ENCODE measurements at places on chromosomes 6 and 20. TPM values are rescaled to one million over a fixed set of nuclear protein-coding genes. Genes with fewer than 3 reads are reported as not detected.
A peak's percentile ranks its signal among the peaks of the same experiment; 100 is the strongest.

KIF25 gene
- total RNA-seq: not detected

AFDN gene
- total RNA-seq: 423 TPM

FRS3 gene
- total RNA-seq: 6.3 TPM

AKAP12 gene
- total RNA-seq: 10.6 TPM

XKR7 gene
- 2.7 TPM for total RNA-seq

RPS6KA2 gene
- total RNA-seq: 43.1 TPM

PGBD1 gene
- 11.7 TPM for total RNA-seq

BPIFA3 gene
- not detected for total RNA-seq

- no peak overlapping the region for H3K27ac ChIP-seq
- H3K36me3 ChIP-seq: peaks cover 5% of the 10 kb centered on the region
- no peak overlapping the region for H3K4me3 ChIP-seq
- no peak for DNase-seq
- no peaks in the 10 kb centered on the region for H3K27me3 ChIP-seq
- peaks cover 12% of the 10 kb centered on the region for H3K4me1 ChIP-seq
Measured at GRCh38 chr20:4202441-4202840, 187.1 kb upstream of the RNF24 start.

GRCh38 chr20:64168381-64169090 is 4.3 kb downstream of the MYT1 start:
- no peak overlapping the region for H3K4me3 ChIP-seq
- no peaks in the 10 kb centered on the region for H3K4me1 ChIP-seq
- DNase-seq: no peak
- H3K36me3 ChIP-seq: no peaks in the 10 kb centered on the region
- H3K27me3 ChIP-seq: peaks cover 36% of the 10 kb centered on the region

GRCh38 chr6:158709809-158710208 is 60.0 kb downstream of the SYTL3 start:
- H3K36me3 ChIP-seq: no peaks in the 10 kb centered on the region
- H3K27me3 ChIP-seq: peaks cover 2% of the 10 kb centered on the region
- DNase-seq: no peak
- no peak overlapping the region for H3K4me3 ChIP-seq
- H3K27ac ChIP-seq: no peak overlapping the region

DNA sequence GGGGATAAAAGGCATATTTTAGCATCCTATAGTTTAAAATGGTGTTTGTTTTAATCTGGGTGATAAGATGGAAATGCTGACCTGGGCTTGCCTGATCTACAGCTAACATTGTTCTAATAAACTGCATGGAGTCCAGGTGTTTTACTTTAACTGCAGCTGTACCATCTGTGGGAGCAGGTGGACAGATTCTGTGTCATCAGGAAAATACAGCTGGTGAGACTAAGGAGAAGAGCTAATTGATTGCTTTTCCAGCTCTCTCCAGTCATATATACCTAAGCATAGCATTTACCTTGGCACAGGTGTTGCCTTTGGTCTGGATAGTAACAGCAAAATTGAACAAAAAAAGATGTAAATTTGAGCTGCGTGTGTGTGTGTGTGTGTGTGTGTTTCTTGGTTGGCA is 31.6 kb downstream of the CBFA2T2 start:
- H3K36me3 ChIP-seq: peaks cover 15% of the 10 kb centered on the region
- H3K4me3 ChIP-seq: no peak overlapping the region
- no peaks in the 10 kb centered on the region for H3K27me3 ChIP-seq

GRCh38 chr6:56343295-56343694 is 95.9 kb upstream of the COL21A1 start:
- H3K27ac ChIP-seq: no peak overlapping the region
- H3K4me3 ChIP-seq: no peak overlapping the region
- no peaks in the 10 kb centered on the region for H3K4me1 ChIP-seq
- no peaks in the 10 kb centered on the region for H3K27me3 ChIP-seq

DNA sequence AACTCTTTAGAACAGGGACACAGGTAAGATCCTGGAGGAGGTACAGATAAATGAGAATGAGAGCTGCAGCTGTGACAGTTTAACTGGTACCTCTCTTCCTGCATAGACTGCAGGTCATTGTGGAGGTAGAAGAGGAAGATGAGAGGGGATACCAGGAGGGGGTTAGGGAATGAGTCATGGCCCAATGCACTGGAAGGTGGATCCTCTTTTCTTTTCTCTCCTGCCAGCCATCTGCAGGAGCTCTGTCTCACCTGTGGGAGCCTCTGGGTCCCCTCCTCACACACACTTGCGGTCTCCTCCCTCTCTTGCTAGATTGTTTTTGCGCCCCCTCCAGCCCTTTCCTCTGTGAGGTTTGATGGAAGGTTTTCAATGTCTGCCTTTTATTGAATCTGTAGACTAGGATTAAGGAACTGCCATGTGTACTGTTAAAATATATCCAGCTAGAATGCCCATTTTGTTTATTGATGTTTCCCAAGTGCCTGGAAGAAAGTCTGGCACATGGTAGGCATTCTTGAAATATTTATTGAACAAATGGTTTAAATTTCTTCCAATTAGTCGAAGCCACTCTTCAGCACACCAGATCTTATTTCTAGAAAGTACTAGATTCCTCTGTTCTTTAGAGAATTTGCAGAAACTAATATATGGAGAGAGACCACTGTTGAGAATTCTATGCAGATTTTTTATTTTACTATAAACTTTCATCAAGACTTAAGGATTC is 13.0 kb downstream of the C6orf163 start:
- peaks cover 11% of the 10 kb centered on the region for H3K36me3 ChIP-seq
- no peaks in the 10 kb centered on the region for H3K4me1 ChIP-seq
- no peak overlapping the region for H3K4me3 ChIP-seq

GRCh38 chr6:32685603-32686002 is 19.1 kb upstream of the HLA-DQB1 start:
- H3K4me1 ChIP-seq: no peaks in the 10 kb centered on the region
- H3K27ac ChIP-seq: no peak overlapping the region
- peaks cover 22% of the 10 kb centered on the region for H3K27me3 ChIP-seq
- H3K36me3 ChIP-seq: no peaks in the 10 kb centered on the region
- H3K4me3 ChIP-seq: no peak overlapping the region

DNA sequence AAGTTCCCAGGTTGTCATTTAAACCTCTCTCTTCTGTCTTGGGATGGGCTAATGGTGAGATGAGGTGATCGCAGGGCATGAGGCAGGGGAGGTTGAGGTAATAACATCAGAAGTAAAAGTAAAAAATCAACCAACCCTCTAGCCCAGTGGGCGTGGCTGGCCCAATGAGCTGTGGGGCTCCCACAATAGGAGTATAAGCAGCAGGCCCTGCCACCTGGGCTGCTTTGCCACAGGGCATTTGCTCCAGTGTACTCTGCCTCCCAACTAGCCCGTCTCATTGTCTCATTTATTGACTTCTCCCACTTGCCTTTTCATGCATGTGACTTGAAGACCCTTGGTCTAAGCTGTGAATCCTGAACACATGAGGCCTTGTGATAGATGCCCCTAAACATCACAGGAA is 62.8 kb downstream of the PHACTR3 start:
- no peak overlapping the region for H3K4me3 ChIP-seq
- no peaks in the 10 kb centered on the region for H3K4me1 ChIP-seq
- peaks cover 6% of the 10 kb centered on the region for H3K27me3 ChIP-seq
- DNase-seq: no peak

DNA sequence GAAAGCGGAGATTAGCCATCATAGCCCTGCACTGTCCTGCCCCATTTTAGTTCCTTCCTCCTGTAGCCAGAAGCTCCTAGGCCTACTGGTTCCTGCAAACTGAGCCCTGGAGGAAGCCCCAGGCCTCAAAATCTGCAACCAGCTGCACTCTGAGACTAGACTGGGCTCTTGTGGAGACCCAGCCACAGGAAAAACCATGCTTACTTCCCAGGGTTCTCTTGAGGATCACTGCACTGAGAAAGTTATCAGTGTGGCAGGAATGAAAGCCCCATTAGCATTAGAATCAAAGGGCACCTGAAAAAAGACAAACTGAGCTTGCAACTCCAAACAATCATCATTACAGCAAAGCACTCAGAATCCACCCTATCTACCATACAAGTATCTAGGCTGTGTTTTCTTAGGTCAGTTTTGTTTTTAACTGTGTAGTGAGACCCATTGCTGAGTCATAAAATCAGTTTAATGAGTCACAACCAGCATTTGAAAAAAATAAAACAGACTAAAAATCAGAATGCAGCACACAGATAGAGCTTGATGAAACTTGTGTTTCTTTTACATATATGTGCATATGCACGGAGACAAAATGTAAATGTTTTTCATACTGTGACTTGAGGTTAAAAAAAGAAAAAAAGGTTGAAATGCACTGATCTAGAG is 91.0 kb downstream of the UNC5CL start:
- no peaks in the 10 kb centered on the region for H3K36me3 ChIP-seq
- H3K27ac ChIP-seq: no peak overlapping the region
- H3K4me1 ChIP-seq: peaks cover 15% of the 10 kb centered on the region
- no peak for DNase-seq
- no peak overlapping the region for H3K4me3 ChIP-seq
- no peaks in the 10 kb centered on the region for H3K27me3 ChIP-seq

DNA sequence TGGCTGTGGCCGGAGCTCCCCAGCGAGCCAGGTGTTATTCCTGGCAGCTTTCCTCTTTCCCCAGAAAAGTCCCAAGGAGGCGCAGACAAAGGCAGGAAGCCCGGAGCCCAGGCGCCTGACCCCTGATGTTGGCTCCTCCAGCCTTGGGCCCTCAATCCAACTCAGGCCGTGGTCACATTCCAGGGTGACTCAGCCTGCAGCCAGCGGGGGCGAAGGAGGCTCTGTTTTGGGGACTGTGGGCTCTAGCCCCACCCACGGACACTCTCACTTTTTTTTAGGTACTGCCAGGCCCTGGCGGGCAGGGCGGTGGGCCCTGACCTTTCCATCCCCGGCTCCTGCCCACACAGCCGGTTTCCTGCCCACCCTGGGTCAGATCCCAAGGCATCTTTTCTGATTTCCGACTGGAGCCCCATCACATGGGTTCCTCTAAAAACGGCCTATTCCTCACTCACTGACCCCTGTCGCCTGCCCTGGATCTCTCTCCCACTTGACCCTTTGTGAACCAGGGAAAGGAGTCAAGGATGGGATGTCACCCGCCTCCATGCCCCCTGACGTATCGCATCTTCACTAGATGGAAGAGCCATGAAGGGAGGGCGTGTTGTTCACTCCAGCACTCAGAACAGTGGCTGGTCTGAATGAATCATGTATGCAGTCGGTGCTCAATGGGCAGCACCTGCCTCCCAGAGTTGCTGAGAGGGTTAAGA is 5.5 kb downstream of the PTGIS start:
- H3K36me3 ChIP-seq: peaks cover 9% of the 10 kb centered on the region
- DNase-seq: no peak
- no peaks in the 10 kb centered on the region for H3K27me3 ChIP-seq
- peak overlapping the region; percentile 56 for H3K27ac ChIP-seq
- peaks cover 9% of the 10 kb centered on the region for H3K4me1 ChIP-seq
- no peak overlapping the region for H3K4me3 ChIP-seq

GRCh38 chr6:104404377-104404776 is 455.3 kb downstream of the HACE1 start:
- H3K4me1 ChIP-seq: peaks cover 10% of the 10 kb centered on the region
- H3K4me3 ChIP-seq: no peak overlapping the region
- H3K36me3 ChIP-seq: no peaks in the 10 kb centered on the region

GRCh38 chr20:49529470-49529869 is 38.5 kb downstream of the PTGIS start:
- no peak overlapping the region for H3K4me3 ChIP-seq
- no peak for DNase-seq
- no peaks in the 10 kb centered on the region for H3K27me3 ChIP-seq
- peaks cover 10% of the 10 kb centered on the region for H3K36me3 ChIP-seq
- H3K27ac ChIP-seq: no peak overlapping the region

GRCh38 chr20:45124365-45124764 is at the start of gene WFDC12:
Gene WFDC12 (minus strand): TSS chr20:45124465. CDS start chr20:45124447, 18 bp downstream.
- H3K27ac ChIP-seq: no peak within 1 kb of the TSS
- H3K36me3 ChIP-seq: no peaks in the 10 kb centered on the region
- H3K4me3 ChIP-seq: no peak within 1 kb of the TSS
- H3K27me3 ChIP-seq: peaks cover 15% of the 10 kb centered on the region
- DNase-seq: no peak

Data from progenitor cell of endocrine pancreas (in vitro differentiated cells).